ENCODE measurements at places on chromosomes 1 and 21. TPM values are rescaled to one million over a fixed set of nuclear protein-coding genes. Genes with fewer than 3 reads are reported as not detected.

KRTAP12-2 gene
- not detected for total RNA-seq

BMP8A gene
- not detected for total RNA-seq

ERVH48-1 gene
- total RNA-seq: not detected

EXTL1 gene
- 0.05 TPM for total RNA-seq

CD1D gene
- not detected for total RNA-seq

RUNX3 gene
- total RNA-seq: not detected

TAF5L gene
- total RNA-seq: 25.9 TPM

HAPLN2 gene
- 0.52 TPM for total RNA-seq

ELF3 gene
- total RNA-seq: 0.99 TPM

S100A2 gene
- 4.0 TPM for total RNA-seq

FAM72B gene
- total RNA-seq: 18.0 TPM

ST6GALNAC3 gene
- total RNA-seq: 0.87 TPM

RNU1-2 gene
- under 0.01 TPM for total RNA-seq

PLA2G2F gene
- total RNA-seq: not detected

DNA sequence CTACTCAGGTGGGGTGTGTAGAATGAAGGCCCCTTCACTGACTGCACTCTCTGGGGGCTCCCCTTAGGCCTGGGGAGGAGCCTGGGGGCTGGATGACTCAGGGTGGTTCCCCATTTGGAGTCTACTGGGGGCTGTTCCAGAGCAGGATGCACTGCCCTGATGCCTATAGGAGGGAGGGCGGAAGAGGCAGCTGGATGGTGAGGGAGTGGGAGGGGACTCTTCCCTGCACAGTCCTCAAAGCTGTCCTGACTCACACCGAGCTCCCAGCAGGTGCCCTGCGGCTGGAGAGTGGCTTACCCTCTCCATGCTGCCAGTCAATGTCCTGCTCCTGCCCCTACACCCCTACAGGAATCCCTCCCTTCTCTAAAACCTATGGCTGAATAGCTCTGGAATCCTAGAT is 204.4 kb downstream of the TRABD2B start:
- no peak for DNase-seq

- no peak for DNase-seq
Measured at GRCh38 chr1:19893687-19894086, 11.5 kb downstream of the OTUD3 start.

DNA sequence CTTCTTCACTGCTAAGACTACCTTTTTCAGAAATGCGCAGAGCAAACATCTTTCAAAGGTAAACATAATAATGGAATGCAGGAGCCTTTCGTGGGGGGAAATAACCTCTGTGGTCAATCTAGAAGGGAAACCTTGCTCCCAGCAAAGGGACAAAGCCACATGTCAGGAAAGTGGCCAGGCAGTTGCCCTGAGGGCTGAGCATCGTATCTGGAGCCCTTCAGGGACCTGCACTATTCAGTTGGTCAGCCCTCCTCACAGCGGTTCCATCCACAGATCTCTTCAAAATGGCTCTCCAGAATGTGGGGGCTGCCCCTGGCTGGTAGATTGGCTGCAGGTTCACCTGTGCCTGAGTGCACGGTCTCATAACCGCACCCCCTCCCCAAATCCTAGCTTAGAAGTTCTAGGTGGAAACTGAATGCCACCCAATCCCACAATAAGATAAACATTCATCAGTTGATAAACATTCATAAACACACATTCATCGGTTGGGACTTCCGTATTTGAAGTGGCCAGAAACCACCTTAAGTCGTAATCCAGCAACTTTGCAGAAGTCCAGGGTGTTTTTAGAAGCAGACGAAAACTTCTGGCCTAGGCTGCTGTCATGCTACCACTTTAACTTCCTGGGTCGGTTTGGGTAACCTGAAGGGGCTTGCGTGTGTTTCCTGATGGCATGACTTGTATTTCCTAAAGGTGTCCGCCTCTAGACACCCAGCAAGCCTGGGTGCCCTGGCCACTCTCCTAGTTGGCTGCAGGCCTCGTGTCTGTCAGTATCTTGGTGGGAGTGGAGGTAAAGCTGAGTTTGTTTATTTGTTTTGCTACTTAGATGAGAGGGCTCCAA is 50.5 kb downstream of the RASSF5 start:
- no peak for DNase-seq

- no peak for DNase-seq
Measured at GRCh38 chr1:151961833-151962232, 31.8 kb downstream of the S100A10 start.

GRCh38 chr1:18496497-18497235 is 15.9 kb downstream of the KLHDC7A start:
- no peak for DNase-seq

GRCh38 chr1:236151739-236152424 is 9.5 kb downstream of the GPR137B start:
- DNase-seq: no peak

DNA sequence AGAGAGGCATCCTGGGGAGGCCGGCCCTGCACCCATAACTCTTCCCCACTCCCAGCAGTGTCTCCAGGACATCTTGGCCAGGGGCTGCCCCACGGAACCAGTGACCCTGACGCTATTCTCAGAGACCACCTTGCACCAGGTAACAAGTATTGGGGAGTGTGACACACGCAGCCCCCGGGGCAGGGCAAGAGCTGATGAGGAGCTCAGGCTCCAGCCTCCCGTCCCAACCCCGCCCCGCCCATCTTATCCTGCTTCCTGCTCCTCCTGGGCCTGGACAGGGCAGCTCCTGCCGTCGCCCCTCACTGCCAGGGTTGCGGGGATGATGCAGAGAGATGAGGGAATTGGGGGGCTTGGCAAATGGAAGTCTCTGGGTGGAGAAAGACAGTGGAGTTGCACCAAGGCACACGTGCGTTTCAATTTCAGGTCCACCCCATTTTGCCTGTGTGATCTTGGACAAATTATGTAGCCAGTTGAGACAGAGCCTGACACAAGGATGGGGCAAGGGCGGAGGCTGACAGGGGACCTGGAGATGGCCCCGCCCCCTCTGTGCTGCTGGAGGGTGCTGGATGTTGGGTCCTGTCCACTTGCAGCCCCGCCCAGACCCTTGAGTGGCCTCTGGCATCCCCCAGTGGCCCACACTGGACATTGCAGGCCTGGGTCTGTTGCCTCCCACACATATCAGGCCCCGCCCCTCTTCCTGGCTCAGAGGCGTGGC is 10.7 kb downstream of the CLCNKA start:
- DNase-seq: peak; percentile 82

DNA sequence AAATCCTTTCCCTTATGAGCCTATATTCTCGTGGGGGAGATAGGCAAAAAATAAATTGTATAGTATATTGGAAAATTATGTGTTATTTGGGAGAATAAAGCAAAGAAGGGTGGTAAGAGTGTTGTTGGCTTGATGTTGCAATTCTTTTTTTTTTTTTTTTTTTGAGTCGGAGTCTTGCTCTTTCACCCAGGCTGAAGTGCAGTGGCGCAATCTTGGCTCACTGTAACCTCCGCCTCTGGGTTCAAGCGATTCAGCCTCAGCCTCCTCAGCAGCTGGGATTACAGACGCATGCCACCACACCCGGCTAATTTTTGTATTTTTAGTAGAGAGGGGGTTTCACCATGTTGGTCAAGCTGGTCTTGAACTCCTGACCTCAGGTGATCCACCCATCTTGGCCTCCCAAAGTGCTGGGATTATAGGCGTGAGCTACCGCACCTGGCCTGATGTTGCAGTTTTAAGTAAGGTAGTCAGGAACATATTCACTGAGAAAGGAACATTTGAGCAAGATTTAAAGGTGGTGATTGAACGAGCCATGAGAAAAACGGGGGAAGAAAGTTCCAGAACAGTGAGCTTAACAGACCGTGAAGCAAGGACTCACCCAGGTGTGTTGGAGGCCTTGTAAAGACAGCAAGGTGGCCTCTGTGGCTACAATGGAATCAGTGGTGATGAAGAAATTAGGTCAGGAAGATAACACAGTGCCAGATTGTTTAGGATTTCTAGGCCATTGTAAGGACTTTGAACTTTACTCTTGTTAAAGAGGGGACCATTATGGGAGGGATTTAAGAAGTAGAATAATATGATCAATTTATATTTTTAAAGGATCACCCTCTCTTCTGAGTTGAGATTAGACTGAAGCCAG is 45.8 kb downstream of the RPRD2 start:
- no peak for DNase-seq

- no peak for DNase-seq
Measured at GRCh38 chr1:212908971-212909370, 41.4 kb upstream of the VASH2 start.

DNA sequence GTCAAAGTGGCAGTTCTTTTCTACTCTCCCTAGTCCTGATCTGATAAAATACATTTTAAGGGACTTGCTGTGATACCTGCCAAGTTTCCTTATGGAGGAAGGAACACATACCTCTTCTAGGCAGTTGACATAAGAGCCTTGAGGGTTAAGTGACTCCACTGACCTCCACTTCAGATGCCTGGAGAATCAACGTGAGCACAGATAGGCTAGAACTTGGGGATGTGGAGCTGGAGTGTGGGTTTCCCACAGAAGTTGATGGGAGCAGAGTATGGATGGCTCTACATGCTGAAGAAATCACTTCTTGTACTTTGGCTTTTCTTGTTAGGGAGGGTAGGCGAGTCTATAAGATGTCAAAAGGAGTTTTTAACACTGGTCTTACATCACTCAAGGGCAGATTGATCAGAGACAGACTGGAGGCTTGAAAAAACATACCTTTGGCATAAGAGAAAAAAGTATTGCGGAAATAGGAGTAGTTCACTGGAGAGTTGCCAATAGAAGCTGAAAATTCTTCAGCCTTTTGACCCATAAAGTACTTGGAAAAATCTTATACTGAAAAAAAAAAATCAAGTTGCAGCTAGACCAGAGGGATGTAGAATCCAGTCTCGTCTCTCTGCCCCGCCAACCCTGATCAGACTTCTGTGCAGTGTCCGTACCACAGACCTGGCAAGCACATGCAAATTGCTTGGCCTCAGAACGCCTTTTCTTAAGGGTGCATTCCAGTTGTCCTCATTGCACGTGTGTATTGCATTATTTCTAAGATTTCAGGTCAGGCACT is 5.5 kb downstream of the RHOU start:
- no peak for DNase-seq

DNA sequence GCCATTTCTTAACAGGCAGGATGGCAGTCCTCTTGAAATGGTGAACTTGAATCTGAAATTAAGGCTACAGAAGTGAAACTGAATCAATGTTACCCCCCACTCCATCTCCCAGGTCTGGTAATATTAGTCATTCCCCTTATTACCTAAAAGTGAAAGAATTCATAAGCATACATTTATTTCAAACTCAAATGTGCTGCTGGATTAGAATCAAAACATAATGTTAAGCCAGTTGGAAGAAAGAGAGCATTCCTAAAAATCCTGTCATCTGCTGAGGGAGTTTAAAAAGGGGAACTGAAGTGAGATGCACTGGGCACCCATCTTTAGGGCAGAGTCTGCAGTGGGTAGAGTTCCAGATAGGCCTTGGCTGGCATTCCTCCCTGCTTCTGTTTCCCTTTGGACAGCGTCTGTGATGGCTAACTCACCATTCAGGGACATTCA is 17.4 kb downstream of the KIAA0319L start:
- DNase-seq: no peak

GRCh38 chr1:61434276-61434675 is 290.7 kb downstream of the TM2D1 start:
- peak; percentile 53 for DNase-seq

DNA sequence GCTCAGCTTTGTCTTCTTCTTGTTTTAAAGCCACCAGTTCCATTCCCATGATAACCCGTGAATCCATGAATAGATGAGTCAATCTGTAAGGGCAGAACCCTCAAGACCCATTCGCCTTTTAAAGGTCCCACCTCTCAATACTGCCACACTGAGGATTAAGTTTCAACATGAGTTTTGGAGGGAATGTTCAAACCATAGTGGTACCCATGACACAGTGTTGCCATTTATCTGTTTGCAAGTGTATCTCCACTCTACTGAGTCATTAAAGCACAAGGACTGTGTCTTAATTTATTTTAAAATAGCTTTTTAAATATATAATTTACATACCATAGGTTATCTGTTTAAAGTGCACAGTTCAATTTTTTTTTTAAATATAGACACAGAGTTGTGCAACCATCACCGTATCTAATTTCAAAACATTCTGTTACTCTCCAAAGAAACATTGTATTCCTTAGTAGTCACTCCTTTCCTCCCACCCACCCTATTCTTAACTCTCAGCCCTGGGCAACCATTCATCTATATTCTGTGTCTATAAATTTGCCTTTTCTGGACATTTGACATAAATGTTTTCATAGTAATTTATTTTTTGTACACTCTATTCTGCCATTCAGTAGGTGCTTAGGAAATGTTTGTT is 4.8 kb upstream of the IL24 start:
- no peak for DNase-seq

GRCh38 chr1:228978484-228979324 is 243.4 kb downstream of the RHOU start:
- DNase-seq: no peak

DNA sequence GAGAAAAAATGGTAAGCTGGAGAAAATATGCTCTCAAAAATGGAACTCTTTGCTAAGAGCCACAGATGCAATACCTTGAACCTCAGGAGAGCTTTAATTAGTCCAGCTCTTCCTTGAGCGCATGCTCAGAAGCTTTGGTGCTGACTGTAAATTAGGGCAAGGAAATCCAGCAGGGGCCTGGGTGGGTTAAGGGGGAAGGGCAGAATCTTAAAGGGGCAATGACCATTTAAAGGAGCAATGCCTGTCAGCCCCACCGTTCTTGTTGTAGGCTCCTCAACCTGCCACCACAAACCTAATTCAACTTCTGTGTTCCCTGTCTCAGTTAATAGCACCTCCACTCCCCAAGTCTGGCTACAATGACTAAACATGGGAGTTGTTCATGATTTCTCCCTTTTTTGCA is 6.8 kb upstream of the SLC22A15 start:
- DNase-seq: no peak

DNA sequence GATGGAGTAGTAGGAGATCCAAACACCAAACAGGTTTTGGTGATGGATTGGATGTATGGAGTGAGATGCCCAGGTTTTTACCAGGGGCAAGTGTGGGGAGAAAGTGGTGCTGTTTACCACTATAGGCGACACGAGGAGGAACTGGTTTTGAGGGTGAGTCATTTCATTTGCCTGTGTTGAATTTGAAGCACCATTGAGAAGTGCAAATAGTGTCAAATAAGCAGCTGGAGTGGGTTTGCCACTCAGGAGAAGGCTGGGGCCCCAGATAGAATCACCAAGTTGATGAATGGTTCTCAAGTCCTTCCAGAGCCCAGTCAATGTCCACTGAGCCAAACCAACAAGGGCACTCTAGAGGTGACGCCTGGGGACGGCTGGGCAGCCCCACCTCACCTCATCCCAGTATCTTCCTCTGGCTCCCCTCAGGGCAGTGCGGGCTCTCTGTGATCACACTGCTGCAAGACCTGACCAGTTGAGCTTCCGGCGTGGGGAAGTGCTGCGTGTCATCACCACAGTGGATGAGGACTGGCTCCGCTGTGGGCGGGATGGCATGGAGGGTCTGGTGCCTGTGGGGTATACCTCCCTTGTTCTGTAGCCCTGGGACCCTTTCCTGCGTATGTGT is 9.4 kb downstream of the RUSC1 start:
- DNase-seq: peak; percentile 89

GRCh38 chr1:78070210-78070609 is 24.4 kb downstream of the GIPC2 start:
- DNase-seq: no peak

- no peak for DNase-seq
Measured at GRCh38 chr1:223023863-223024262, 119.2 kb downstream of the TLR5 start.

All from NCI-H460 (cell line).